Nasal cavity respiratory epithelium epithelial cell of viscerocranial mucosa (primary cell): ENCODE measurements at places on chromosomes 16 and 17. TPM values are rescaled to one million over a fixed set of nuclear protein-coding genes. Genes with fewer than 3 reads are reported as not detected.

FOXO3B gene
- total RNA-seq, result 2.1 and 3.0 TPM in 2 replicates

KRTAP4-1 gene
- total RNA-seq, result not detected in 2 replicates

TEKT5 gene
- total RNA-seq, result 0.14 and 0.34 TPM in 2 replicates

NOTUM gene
- 0.07 TPM in 1 of 2 replicates, not detected in the other for total RNA-seq

LRRC46 gene
- 0.07 TPM in 1 of 2 replicates, not detected in the other for total RNA-seq

NHLRC4 gene
- total RNA-seq, result 0.14 and 0.68 TPM in 2 replicates

KLHL10 gene
- total RNA-seq, result 0.14 TPM in 1 of 2 replicates, not detected in the other
